CD8-positive, alpha-beta T cell (primary cell): ENCODE measurements at places on chromosomes 12 and 14. TPM values are rescaled to one million over a fixed set of nuclear protein-coding genes. Genes with fewer than 3 reads are reported as not detected.

Gene SLC25A21
- not detected for total RNA-seq

Gene KIF5A
- 0.69 TPM for total RNA-seq

Gene SETD1B
- total RNA-seq, result 181 TPM

Gene KRT4
- not detected for total RNA-seq

Gene RNFT2
- total RNA-seq, result 3.8 TPM

Gene AICDA
- not detected for total RNA-seq
